ENCODE measurements at places on chromosomes 1 and 21. TPM values are rescaled to one million over a fixed set of nuclear protein-coding genes. Genes with fewer than 3 reads are reported as not detected.

DNA sequence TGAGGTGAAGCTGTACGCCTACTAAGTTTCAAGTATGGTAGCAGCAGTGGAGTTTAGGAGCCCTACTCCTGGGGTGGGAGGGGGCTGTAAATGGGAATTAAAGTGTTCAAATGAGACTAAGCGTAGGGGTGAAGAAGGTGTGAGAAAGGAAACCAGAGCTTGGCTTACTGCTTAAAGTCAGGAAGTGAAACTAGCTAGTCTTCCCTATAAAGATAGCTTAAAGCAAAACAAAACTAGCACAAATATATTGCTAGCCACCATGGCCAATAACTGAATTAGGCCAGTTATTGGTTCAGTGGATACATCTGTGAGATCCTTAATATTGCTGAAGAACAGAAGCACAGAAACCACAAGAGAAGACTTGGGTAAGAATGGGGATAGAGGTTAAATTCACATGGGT is 492.2 kb upstream of the PKN2 start:
- no peak for DNase-seq

DNA sequence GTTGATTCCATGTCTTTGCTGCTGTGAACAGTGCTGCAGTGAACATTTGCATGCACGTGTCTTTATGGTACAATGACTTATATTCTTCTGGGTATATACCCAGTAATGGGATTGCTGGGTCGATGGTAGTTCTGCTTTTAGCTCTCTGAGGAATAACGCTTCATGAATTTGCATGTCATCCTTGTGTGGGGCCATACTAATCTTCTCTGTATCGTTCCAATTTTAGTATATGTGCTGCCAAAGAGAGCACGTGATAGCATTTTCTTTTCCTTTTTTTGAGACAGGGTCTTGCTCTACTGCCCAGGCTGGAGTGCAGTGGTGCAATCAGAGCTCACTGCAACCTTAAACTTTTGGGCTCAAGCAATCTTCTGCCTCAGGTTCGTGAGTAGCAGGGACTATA is 24.9 kb upstream of the MAP1LC3C start:
- no peak for DNase-seq

GRCh38 chr1:115280064-115280463 is 58.0 kb downstream of the NGF start:
- DNase-seq = no peak

DNA sequence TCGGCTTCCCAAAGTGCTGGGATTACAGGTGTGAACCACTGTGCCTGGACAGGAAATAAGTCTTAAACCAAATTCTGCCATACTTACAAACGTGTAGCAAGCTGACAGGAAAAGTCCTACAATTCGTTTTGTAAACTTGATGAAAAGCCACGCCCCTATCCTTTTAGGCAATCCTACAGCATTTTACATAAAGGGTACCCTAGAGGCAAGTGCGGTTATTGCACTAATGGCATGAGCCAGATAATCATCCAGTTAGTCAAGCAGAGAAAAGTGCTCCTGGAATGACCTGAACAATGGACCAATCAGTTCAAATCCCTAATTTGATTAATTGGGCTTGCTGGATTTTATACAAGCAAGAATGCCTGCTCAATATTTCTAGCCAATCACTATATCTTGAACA is 338.2 kb downstream of the KIF26B start:
- no peak for DNase-seq

GRCh38 chr1:10834770-10835412 is 38.4 kb upstream of the CASZ1 start:
- no peak for DNase-seq

GRCh38 chr1:59132295-59132694 is 164.6 kb upstream of the FGGY start:
- no peak for DNase-seq

DNA sequence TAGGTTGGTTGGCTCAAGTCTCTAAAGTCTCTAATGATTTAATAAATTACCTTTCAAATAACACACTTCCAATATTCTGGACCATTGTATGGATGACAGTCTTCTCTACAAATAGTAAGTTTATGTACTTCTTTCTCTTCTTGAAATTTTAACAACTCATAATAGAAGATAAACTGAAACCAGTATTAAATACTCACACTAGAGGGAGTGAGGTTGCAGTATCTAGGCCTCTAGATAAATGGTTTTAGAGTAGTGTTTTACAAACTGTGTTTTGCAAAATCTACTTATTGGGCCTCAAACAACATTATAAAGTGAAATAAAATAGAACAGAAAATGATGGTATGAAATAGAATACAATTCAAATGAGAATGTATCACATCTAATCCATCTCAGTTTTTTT is 479.9 kb upstream of the BRINP3 start:
- no peak for DNase-seq

GRCh38 chr1:200442537-200443156 is 32.8 kb upstream of the ZNF281 start:
- DNase-seq = no peak

DNA sequence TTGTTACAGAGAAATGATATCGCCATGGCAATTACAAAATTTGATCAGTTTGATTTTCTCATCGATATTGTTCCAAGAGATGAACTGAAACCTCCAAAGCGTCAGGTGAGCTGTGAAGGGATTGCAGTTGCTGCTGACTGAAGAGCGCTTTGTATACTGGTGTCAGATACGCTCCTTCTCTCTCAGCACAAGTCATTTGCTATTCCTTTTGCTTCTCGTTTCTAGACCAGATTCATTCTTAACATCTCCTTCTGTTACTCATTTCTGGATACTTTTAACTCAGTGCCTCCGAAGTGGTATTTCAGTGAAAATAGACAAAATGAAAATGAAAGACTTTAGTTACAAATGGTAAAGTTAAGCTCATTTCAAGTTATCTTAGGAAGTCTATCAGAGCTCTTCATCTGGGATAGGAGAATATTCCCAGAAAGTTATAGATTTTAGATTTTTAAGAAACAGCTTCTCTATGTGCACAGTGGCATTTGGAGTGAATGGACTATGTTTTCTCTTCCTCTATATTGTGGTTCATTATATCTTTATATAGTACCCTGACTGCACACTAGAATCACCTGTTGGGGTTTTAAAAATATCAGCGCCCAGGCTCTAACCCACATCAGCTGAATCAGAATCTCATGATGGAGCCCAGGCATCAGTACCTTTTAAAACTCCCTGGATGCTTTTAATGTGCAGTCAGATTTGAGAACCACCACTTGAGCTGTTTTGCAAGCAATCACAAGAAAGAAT is 30.3 kb upstream of the KCNQ4 start:
- no peak for DNase-seq

GRCh38 chr1:30525971-30526651 is 197.3 kb downstream of the MATN1 start:
- DNase-seq = no peak

DNA sequence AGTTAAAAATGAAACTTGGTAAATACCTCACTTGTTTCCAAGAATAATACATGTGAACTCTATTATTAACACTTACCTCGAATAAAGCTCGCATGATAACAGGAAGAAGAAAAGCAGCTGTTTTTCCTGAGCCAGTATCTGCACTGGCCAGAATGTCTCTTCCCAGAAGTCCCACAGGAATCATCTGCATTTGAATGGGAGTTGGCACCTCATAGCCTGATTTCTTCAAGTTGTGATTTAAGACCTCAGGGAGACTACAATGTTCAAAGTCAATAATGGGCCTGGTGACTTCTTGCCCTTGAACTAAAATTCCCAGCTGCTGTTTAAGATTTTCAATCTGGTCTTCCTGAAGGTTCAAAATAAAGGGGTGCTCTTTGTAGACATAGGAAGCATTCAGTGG is 3.8 kb downstream of the DDX59 start:
- no peak for DNase-seq

GRCh38 chr1:184935920-184936798 is 38.1 kb downstream of the NIBAN1 start:
- no peak for DNase-seq

DNA sequence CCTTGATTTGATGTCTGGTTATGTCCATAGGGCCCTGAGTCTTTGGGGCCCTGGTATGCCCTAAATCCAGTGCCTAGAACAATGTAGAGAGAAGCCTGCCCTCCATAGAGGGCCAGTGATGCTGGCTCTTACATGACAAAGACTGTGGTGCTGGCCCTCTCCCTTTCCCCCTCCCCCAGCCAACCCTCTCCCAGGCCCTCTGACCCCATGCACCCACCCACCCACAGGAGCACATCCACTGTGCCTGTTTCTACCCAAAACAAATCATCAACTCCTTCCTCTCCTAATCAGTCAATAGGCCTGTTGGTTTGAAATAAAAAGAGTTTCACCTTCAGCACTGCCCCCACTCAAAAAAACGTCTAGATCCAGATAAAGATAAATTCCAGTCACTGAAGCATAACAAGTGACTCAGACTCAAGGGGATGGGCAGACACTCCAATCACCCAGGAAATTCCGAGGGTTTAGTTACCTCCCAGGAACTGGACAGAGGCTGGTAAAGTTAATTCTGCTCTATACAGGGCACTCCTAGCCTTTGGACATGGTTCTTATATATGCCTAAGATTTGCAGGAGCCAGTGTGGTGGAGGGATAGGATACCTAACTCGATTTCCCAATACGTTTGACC is 144.8 kb upstream of the VANGL1 start:
- DNase-seq = no peak

GRCh38 chr1:32172621-32173245 is 6.7 kb upstream of the TXLNA start:
- no peak for DNase-seq

DNA sequence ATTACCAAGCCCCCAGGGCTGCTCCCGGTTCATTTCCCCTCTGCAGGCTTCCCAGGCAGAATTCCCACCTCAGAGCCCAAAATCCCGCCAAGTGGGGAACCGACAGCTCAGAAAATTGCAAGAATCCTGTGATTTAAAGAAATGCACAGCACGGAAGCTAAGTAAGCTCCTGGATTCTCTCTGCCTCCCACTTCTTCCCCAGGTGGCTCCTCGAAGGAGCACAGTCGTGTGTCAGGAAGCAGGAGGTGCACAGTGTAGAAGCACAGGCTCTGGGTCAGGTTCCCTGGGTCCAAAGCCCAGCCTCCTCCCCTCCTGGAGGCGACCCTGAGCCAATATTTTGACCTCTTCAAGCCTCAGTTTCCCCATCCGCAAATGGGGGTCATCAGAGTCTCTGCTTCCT is 74.7 kb downstream of the FBXO2 start:
- no peak for DNase-seq

DNA sequence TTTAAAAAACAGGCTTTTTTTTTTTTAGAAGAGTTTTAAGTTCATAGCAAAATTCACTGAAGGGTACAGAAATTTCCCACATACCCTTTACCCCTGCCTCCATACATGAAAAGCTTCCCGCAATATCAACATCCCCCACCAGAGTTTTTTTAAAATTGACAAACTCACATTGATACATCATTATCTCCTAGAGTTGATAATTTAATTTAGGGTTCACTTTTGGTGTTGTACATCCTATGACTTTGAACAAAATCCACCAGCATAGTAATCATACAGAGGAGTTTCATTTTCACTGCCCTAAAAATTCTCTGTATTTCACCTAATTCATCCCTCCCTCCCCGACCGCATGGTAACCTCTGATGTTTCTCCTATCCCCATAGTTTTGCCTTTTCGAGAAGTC is 53.6 kb upstream of the KCNK2 start:
- DNase-seq = no peak

DNA sequence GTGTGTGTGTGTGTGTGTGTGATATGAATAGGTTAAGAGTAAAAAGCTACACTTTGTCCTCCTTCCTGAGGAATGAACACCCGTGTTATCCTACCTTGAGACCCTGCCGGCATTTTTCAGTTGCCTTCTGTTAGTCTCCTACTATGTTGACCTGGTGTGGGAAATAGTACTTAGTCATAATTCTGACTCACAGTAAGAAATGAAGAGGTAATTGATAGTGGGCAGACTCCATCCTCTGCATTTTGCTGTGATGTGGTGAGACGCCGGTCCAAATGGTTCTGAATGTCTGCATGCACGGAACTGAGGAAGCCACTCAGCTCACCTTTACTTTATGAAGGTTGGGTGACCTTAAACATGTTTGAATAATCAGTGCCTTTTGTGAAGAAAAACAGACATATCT is 12.6 kb downstream of the CD101 start:
- DNase-seq = no peak

EYA3 gene
- 21.8 TPM for total RNA-seq

NHLH1 gene
- total RNA-seq = 0.12 TPM

LCE1C gene
- total RNA-seq = not detected

LRRC38 gene
- total RNA-seq = not detected

Data from colonic mucosa (tissue), 4 donors.